ENCODE measurements at places on chromosomes 4 and X.

DNA sequence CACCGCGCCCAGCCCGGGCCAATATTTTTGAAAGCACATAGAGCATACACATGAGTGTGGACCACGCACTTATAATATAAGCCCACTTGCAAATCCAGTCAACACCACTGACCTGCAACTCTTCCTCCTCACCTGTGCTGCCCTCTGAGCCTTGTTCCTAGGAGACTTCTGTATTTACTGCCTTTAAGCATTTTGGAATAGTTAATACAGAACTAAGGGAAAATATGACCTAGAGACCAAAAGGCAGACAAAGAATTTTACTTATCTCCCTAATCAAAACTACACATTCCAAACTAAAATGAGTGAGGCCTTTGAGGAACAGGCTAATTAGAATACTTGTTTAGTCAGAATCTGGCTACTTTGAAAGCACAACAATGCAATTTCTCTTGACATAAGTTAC lies 89.1 kb downstream of the RELL1 start:
- DNase-seq = no peak

DNA sequence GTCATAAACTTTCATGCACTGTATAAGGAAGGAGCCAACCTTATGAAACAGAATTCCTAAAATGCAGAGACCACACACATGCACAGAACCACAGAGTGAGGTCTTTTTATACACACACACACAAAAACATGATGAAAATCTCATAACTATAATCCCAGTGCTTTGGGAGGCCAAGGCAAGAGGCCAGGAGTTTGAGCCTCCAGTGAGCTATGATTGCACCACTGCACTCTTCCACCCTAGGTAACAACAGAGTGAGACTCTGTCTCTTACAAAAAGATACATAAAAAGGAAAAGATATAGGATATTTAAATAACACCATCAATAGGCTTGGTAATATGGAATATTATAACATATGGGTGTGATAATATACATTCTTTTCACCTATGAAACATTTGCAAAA lies 10.6 kb downstream of the FGA start:
- no peak for DNase-seq

GRCh38 chr4:52783069-52783468 lies 31.8 kb upstream of the ERVMER34-1 start:
- DNase-seq = no peak

GRCh38 chrX:72169008-72169728 lies 12.4 kb upstream of the PIN4 start:
- DNase-seq = no peak

- no peak for DNase-seq
These were observed 66.1 kb upstream of the HGFAC start for GRCh38 chr4:3375688-3376087.

GRCh38 chr4:71241501-71242288 lies 97.1 kb upstream of the SLC4A4 start:
- no peak for DNase-seq

GRCh38 chr4:145546175-145546915 lies 64.7 kb downstream of the SMAD1 start:
- DNase-seq = no peak

DNA sequence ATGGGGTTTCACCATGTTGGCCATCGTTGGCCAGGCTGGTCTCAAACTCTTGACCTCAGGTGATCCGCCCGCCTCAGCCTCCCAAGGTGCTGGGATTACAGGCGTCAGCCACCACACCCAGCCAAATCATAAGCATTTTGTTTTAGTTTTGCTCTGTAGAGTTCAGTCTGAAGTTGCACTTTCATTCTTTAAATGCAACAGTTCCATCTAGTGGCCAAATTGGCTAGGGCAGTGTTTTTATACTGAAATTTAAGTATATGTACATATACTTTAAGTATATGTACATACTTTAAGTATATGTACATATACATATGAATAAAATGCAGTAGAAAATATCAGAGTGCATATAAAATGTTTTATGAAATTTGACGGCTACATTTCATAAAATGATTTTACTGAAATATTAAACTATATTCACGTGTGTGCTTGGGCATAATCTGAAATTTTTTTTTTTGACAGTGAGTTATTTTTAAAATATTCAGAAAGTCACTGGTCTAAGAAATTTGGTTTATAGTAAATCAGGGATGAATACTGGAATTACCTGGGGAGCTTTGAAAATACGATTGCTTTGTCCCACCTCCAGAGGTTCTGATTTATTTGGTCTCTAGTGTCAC lies 145.5 kb downstream of the NWD2 start:
- no peak for DNase-seq

DNA sequence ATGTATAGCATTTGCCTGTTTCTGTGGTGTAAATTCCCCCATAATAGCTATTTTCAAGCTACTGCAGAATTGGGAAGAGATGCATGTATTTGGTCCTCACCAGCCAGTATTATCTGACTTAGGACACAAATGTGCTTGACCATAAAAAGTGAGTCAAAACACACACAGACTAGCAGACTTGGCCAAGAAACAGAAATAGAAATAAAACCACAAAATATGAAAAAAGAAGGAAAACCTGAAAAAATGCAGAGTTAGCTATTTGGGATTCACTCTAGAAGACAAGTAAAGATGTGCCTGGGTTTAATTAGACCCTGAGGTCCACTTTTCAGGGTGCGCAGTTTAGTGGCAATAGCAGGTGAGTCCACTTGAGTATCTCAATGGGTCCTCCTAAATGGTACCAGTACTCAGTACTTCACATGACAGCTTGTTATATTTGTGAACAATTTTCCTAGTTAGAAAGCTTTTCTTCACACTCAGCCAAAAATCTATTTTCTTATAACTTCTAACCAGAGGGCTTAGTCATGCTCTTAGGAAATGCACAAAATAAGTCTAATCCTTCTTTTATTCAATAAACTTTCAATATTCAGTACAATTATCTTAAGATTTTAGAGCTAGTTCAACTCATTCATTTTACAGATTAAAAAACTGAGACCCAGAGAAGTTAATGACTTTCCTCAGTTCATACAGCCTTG lies 108.7 kb upstream of the JADE1 start:
- DNase-seq = no peak

DNA sequence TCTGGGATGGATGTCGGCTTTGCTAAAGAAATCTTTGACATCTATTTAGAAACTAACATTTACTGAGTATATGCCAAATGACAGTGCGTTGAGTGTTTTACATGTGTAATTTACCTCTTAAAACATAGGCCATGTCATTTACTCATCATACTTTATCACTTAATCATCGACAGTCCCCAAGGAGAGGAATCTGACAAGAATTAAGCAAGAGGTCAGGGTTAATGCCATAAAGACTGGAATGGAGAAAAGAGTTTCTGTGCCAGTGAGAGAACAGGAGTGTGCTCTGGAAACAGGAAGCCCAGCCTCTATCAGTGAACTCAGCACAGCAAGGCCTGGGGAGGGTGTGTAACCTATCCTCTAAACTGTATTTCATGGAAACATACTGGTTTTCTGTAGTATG lies 28.0 kb upstream of the AMOT start:
- DNase-seq = no peak

DNA sequence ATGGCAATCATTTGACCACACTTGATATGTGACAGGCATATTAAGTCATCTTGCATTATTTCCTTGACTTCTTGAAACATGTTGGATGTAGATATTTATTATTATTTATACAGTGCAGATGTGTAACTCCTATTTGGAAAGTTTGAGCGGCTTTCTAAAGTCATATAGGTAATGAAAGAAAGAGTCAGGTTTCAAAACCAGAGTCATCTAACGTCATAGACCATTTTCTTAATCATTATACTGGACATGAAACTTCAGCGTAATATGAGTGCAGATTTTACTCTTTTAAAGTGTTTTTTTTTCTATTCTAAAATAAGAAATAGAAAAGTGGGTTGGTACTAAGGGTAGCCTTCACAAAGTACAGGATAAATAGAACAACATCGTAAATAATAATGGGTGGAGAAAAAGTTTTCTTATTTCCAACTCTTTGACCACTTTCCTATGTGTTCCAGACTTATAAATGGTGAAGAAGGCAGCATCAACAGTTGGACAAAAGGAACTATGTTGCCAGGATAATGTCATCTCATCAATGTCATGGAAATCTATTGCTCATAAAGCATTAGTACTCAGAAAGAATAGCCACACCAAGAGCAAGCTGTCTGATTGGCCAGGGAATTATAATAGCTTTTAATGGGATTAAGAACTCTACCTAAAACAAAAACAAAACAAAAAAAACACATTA lies 108.0 kb upstream of the PCDH18 start:
- no peak for DNase-seq

DNA sequence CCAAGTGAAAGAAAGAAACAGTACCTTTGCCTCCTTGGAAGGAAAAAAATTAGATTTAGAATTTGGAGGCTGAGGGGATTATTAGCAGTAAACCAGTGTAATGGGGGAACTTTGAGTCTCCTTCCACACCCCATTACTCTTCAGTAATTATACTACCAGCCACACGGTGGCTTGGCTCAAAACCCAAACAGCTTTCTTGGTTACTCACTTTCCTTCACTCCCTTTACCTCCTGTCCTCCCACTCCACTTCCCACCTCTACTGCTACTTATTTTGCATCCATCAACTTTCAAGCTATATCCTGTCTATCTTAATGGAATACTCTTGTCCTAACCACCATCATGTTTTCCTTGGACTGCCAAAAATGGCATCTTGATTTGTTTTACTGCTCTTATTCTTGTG lies 310.6 kb upstream of the AADAT start:
- DNase-seq = no peak

GRCh38 chrX:130444641-130445336 lies 43.0 kb downstream of the RBMX2 start:
- no peak for DNase-seq

DNA sequence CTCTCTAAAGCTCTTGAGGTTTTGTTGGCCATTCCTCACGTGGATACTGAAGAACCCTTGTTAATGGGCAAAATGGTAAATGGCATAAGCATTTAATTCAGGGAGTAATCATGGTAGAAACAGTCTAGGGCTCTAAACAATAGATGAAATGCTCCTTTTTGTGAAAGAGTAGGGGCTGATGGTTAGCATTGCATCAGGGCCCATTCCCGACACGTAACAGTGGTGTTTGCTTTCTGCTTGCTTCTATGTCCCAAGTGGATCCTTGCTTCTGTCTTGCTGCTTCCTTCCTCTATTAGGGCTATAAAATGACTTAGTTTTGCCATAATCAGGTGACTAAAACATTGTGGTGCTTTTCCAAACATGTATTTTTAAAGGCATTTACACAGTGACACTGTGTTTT lies 230.9 kb upstream of the AFF2 start:
- no peak for DNase-seq

DNA sequence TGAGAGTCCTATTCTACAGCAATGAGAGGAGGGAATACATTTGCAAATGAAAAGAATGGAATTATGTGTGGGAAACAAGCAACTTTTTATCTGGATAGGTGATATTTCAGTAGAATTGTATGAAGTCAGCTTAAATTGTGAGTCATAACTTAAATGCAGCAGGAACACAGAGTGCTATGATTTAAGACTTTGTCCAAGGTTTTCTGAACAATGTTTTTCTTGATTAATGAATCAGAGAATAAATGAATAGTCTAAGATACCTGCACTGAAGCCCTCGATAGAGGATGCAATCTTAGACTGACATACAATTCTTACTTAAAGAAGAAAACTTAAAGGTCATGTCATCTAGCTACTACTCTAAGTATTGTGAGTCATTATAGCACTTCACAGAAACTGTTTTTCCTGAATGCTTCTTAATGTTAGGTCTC lies 8.0 kb downstream of the ARHGEF38 start:
- DNase-seq = no peak

DNA sequence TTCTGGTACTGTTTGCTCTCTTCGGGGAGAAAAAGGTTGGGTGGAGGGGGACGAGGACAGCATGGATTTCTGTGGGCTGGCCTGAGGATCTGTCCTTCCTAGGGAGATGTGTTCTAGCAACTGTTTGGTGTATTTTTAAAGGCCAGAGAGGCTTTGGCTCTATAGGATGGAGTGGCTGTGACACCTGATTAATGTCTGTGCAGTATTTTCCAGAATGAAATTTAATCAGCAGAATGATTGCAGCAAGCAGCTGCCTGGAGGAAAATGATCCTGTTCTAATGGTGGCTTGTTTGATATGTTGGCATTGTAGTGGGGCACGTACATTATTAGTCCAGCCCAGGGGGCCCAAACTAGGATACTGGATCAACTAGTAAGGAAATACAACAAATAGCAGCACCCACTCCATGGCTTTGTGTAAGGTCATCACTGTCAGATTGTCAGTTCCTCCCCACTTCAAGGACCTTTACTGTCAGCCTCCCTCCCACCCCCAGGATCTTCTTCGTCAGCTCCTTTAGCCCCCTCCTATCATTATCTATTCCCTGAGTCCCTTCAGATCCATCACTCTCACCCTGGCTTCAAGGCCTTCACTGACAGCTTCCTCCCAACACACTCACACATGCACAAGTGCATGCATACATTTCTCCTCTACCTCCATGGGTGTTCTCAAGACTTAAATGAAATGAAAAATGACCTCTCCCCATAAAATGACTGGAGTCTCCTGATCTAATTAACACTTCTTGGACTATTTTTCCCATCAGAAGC lies 10.4 kb upstream of the TMEM255A start:
- no peak for DNase-seq

GRCh38 chr4:1542516-1543320 lies 136.5 kb upstream of the NKX1-1 start:
- DNase-seq = no peak

DNA sequence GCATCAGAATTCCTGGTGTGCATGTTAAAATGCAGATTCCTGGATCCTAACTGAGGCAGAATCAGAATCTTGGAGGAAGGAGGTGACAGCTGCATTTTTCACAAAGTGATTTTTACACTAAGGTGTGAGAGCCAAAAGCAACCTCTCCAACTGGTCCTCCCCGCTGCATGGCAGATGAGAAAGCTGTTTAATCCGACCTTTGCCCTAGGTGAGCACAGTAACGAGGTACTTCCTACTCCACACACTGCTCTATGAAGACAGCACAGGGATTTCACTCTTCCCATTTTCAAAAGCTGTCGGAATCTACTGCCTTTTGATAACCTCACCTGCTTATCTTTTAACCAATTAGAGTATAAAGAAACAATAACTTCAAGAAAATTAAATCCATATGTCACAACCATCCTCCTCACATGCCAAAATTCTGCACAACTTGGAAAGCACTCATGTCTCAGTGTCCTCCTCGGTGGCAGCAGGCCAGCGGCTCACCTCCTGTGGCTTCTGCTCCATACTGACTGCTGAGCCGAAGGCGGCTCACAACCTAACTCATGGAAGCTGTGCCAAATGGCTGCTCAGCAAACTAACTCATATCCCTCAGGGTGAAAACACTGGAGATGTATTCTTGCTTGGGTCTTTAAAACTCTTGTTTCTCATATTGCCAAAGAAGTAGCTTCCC lies 3.6 kb downstream of the CASP6 start:
- no peak for DNase-seq
